Activated T-cell treated with anti-CD3 and anti-CD28 coated beads for 1 hour (primary cell): ENCODE measurements at places on chromosomes 6 and 20.

DNA sequence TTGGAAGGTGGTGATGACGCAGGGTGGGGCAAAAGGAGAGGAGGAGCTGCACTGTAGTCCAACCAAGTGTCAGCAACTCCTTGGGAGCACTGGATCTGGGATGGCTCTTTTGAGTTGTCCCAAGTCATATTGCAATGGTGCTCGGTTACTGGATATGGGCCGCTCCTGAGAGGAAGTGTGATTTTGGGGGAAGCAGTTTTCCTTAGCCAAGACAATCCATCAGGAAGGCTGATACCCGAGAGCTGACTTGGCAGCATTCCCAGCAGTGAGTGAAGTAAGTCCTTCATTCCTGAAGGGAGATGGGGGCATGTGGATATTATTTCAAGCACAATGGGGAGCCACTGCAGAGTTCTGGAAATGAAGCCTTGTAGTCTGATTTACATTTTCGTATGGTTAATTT is 354.1 kb downstream of the RFPL4B start:
- no peak for DNase-seq

DNA sequence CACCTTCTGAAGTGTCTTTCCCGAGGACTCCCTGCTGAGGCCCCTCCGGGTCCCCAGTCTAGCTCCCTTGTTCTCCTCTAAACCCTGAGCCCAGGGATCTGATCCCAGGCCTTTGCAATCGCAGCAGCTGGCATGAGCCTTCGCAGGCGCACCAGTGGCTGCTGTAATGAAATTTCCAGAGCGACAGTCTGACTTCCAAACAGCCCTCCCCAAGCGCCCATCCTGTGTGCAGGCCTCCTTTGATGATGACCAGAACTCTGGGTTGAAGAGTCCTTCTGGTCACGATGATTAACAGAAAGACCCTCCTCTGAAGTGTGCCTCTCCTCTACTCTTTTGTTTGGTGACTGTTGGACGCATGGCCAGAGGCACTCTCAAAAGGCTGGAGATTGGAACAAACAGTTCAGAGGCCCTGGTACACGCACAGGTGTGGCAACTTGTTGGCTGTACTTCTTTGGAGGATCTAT is 89.1 kb upstream of the MPC1 start:
- no peak for DNase-seq

- DNase-seq: no peak
Measured at GRCh38 chr6:10873374-10873773, 8.5 kb downstream of the GCM2 start.

DNA sequence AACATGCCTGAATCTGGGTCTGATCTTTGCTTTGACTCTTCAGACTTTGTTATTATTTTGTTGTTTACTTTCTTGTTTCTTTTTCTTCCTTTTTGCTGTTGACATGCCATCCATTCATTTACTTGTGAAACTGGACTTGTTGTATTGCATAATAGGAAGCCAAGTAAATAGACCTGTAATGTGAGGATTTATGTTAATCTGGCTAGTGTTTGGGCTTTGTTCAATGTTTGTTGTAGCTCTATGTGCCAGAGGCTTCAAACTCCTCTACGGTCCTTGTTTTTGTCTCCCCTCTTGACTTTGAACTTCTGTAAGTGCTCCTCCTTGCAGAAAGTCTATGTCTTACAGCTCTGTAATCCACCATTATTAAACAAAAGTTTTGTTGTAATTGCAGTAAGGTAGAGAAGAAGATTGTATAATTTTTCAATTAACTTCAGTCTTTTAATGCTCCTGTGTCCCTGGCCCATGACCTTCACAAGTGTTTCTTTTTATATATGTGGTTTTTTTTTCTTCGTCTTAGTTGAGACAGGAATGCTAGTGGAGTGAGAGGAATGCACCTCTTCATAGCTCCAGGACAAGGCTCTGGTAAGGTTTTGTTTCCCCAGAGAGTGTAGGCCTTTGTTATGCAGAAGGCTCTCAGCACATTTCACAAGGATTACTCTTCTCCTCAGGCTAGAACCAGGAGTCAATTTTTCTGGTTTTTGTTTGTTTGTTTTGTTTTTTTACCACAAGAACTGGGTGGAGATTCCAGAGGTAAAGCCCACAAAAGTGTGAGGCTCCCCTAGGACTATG is 1061.8 kb upstream of the CITED2 start:
- no peak for DNase-seq

GRCh38 chr20:33082546-33082945 is 3.1 kb downstream of the BPIFB4 start:
- DNase-seq: no peak

- DNase-seq: no peak
Measured at GRCh38 chr6:6825193-6825784, 236.8 kb downstream of the LY86 start.

DNA sequence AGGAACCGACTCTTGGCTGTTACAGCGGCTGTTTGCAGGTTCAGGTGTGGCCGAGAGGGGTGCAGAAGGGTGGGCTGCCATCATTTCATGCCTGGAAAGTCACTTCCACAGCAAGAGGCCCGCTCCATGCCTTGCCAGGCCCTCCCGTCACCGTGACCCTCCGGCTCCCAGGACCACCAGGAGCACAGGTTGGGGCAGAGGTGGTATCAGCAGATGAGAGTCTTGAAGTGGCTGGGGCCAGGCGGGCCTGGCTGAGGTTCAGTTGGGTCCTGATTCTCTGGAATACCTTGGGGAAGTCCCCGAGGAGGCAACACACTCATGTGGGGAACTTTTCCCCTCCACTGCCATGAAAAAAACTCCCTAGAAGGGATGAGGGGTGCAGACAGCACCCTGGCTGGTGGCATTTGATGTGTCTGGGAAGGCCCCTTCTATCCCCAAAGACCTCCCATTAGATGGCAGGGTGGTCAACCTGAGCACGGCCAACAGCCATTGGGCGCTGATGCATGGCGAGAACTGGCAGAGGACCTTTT is 34.2 kb upstream of the IRF4 start:
- DNase-seq: no peak

GRCh38 chr6:56292505-56293181 is 45.3 kb upstream of the COL21A1 start:
- no peak for DNase-seq

- DNase-seq: no peak
Measured at GRCh38 chr6:142954844-142955243, 9.9 kb upstream of the HIVEP2 start.
